ENCODE measurements at places on chromosomes 13 and 19.
A peak's percentile ranks its signal among the peaks of the same experiment; 100 is the strongest.

GRCh38 chr13:57286511-57287098 lies 119.6 kb downstream of the PRR20E start:
- H3K4me1 ChIP-seq: no peaks in the 10 kb centered on the region
- no peak overlapping the region for H3K27ac ChIP-seq
- no peaks in the 10 kb centered on the region for H3K36me3 ChIP-seq
- DNase-seq: no peak

DNA sequence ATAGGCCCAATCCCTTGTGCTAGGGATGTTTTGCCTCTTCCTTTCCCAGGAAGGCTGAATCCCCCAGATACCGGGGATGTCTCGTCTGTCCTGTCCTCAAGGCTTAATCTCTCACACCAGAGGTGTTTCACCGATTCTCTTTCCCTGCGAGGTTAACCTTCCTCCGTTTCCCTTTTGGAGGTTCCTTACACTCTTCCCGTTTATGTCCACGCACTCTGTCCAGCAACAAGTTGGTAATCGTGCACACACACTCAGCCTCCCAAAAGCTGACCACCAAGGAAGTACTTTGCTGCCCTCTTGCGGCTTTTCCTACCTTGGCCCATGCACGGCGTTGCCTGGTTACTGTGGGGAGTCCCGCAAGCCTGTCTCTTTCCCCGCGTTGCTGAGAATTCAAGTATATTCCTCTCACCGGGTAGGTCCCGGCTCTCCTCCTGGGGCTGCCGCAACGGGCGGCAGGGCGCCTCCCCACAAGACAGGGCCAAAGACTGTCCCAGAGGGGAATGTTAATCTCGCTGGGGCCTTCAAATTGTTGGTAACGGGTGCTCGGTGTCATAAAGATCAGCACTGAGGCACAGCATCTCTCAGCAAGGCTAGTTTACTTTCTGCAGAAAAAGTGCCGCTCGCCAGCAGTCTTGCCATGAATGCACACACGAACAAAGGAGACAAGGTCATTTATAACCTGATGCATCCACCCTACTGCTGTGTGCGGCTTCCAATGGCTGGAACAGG lies 36.7 kb upstream of the CD177 start:
- no peaks in the 10 kb centered on the region for H3K4me1 ChIP-seq
- no peak overlapping the region for H3K4me3 ChIP-seq
- H3K27me3 ChIP-seq: no peaks in the 10 kb centered on the region
- no peak for DNase-seq
- no peak overlapping the region for H3K27ac ChIP-seq
- no peaks in the 10 kb centered on the region for H3K36me3 ChIP-seq

- peaks cover 44% of the 10 kb centered on the region for H3K36me3 ChIP-seq
- no peak for DNase-seq
- H3K27ac ChIP-seq: no peak overlapping the region
- no peaks in the 10 kb centered on the region for H3K27me3 ChIP-seq
- H3K4me1 ChIP-seq: peaks cover 67% of the 10 kb centered on the region
- no peak overlapping the region for H3K4me3 ChIP-seq
These were observed 37.1 kb upstream of the ISYNA1 start for GRCh38 chr19:18475004-18475453.

DNA sequence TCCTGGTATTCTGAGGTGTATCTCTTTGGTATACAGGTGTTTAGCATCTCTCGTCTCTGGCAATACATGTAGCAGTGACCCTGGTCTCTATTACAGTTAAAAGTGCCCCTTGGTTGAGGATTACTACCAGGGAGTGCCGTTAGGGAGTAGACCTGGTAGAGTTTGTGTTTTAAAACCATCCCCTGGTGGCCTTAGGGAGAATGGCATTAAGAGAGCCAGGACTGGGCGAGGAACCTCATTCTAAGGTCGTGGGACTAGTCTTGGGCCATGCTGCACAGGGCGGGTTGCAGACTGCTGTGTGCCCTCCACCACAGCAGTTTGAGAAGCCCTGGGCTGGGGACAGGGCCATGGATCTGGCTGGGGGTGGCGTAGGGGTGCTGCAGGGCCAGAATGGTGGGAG lies 35.0 kb downstream of the B3GLCT start:
- DNase-seq: no peak
- no peak overlapping the region for H3K4me3 ChIP-seq
- no peaks in the 10 kb centered on the region for H3K27me3 ChIP-seq
- H3K27ac ChIP-seq: no peak overlapping the region

- H3K4me3 ChIP-seq: no peak overlapping the region
- H3K27ac ChIP-seq: no peak overlapping the region
- no peak for DNase-seq
- H3K27me3 ChIP-seq: no peaks in the 10 kb centered on the region
These were observed 107.7 kb upstream of the C1QTNF9B start for GRCh38 chr13:24004971-24005370.

DNA sequence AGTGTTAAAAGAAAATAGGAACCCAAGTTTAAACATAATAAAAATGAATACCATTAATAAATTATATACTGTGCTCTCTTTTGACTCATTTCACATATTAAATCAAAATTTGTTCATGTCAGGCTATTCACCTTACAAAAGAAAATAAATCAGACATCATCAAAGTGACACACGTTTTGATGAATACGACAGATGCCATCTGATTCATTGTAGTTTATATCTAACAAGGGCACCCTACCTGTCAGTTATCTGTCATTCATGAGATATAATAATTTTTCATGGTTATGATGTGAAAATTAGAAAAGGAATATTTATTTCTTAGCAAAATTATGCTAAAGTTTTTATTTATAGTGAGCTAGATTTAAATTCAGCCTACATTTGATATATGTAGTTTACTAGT lies 188.1 kb upstream of the PCDH17 start:
- H3K36me3 ChIP-seq: no peaks in the 10 kb centered on the region
- H3K27ac ChIP-seq: no peak overlapping the region
- no peak overlapping the region for H3K4me3 ChIP-seq

- no peaks in the 10 kb centered on the region for H3K4me1 ChIP-seq
- no peaks in the 10 kb centered on the region for H3K36me3 ChIP-seq
- no peaks in the 10 kb centered on the region for H3K27me3 ChIP-seq
- DNase-seq: no peak
- H3K4me3 ChIP-seq: no peak overlapping the region
These were observed 109.6 kb downstream of the KLF5 start for GRCh38 chr13:73168226-73168952.

- no peaks in the 10 kb centered on the region for H3K27me3 ChIP-seq
- DNase-seq: no peak
- H3K27ac ChIP-seq: no peak overlapping the region
- H3K4me1 ChIP-seq: no peaks in the 10 kb centered on the region
- no peak overlapping the region for H3K4me3 ChIP-seq
These were observed 12.5 kb downstream of the INTS6 start for GRCh38 chr13:51440381-51440780.

- H3K4me1 ChIP-seq: peaks cover 12% of the 10 kb centered on the region
- H3K4me3 ChIP-seq: no peak overlapping the region
- DNase-seq: no peak
These were observed 8.0 kb downstream of the TMEM86B start for GRCh38 chr19:55220525-55220924.

DNA sequence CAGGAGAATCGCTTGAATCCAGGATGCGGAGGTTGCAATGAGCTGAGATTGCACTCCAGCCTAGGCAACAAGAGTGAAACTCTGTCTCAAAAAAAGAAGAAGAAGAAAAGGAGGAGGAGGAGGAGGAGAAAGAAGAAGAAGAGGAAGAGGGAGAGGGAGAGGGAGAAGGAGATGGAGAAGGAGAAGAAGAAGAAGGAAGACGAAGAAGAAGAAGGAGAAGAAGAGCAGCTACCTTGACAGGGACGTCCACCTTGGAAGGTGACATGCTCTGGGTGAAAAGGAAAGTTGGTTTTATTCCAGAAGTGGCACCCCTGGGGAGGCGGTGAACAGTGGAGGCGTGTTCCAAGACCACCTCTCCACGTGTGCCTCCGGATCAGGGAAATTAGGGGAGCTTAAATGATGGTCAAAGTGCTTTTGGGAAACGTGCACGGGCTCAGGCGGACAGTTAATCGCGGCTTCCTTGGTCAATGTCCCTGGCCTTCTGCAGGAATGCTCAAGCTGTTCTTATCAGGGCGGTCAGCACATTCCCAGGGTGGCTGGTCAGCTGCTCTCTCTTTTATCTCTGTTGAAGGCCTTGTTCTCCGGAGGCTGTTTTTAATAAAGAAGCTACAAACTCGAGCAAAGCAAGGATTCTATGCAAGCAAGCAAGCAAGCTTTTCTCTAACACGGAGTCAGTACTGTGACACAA lies 78.9 kb upstream of the PEG3 start:
- no peaks in the 10 kb centered on the region for H3K4me1 ChIP-seq
- no peaks in the 10 kb centered on the region for H3K27me3 ChIP-seq
- DNase-seq: no peak
- H3K27ac ChIP-seq: no peak overlapping the region

DNA sequence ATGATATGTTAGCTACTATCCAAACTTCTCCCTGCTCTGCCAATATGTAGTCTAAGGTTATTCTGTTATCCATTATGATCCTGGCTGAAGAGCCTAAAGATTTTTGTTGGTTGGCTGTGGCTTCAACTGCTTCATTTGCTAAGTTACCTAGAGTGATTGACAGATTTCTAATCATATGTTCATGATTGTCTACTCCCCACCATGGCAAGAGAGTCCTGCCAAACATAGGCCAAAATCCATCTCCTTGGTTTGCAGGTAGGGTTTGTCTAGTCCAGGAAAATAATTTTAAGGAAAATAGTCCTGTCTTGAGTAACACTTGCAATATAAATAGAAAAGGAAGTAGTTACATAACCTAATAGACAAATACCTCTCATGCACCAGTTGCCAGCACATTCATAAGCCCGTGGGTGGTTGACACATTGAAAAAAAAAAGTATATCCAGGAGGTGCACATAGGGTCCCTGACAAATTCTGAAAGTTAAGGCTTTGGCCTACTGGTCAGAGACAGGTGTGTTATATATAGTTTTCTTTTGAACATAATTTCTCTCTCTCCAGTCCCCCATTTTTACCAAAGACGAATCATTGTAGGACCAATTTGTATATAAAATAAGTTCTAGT lies 5.4 kb upstream of the CBY2 start:
- H3K4me1 ChIP-seq: peaks cover 26% of the 10 kb centered on the region
- H3K4me3 ChIP-seq: no peak overlapping the region
- DNase-seq: peak; percentile 63
- H3K27ac ChIP-seq: peak overlapping the region; percentile 10

- H3K27me3 ChIP-seq: peaks cover 73% of the 10 kb centered on the region
- no peaks in the 10 kb centered on the region for H3K4me1 ChIP-seq
- no peak overlapping the region for H3K27ac ChIP-seq
- no peak for DNase-seq
These were observed 28.5 kb downstream of the GSX1 start for GRCh38 chr13:27820524-27821482.

- H3K36me3 ChIP-seq: no peaks in the 10 kb centered on the region
- no peak for DNase-seq
- no peaks in the 10 kb centered on the region for H3K4me1 ChIP-seq
- no peak overlapping the region for H3K4me3 ChIP-seq
- H3K27me3 ChIP-seq: no peaks in the 10 kb centered on the region
These were observed 203.0 kb downstream of the ITGBL1 start for GRCh38 chr13:101655435-101655834.

DNA sequence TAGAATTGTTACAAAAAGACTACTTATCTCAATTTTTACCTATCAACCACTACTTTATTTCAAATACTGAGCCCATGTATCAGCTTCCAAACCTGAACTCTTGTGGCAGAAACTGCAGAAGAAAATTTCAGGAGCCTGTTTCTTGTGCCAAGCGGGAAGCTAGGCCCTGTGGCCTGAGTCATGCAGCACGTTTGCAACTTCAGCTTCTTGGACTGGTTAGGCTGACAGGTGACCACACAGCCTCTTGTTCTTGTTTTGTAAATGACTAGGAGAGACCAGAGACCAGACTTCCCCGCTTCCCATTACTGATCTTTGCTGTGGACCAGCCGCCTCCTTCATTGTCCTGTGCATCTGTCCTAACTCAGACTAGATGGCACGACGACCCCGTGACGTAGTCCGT lies 3.4 kb upstream of the LAMP1 start:
- H3K4me3 ChIP-seq: no peak overlapping the region
- no peak for DNase-seq
- no peak overlapping the region for H3K27ac ChIP-seq
- no peaks in the 10 kb centered on the region for H3K36me3 ChIP-seq
- H3K4me1 ChIP-seq: peaks cover 42% of the 10 kb centered on the region
- peaks cover 31% of the 10 kb centered on the region for H3K27me3 ChIP-seq

- DNase-seq: no peak
- H3K36me3 ChIP-seq: no peaks in the 10 kb centered on the region
- no peak overlapping the region for H3K4me3 ChIP-seq
- H3K27me3 ChIP-seq: no peaks in the 10 kb centered on the region
- H3K27ac ChIP-seq: no peak overlapping the region
- H3K4me1 ChIP-seq: peaks cover 7% of the 10 kb centered on the region
These were observed 27.3 kb downstream of the CARM1 start for GRCh38 chr19:10898633-10899032.

DNA sequence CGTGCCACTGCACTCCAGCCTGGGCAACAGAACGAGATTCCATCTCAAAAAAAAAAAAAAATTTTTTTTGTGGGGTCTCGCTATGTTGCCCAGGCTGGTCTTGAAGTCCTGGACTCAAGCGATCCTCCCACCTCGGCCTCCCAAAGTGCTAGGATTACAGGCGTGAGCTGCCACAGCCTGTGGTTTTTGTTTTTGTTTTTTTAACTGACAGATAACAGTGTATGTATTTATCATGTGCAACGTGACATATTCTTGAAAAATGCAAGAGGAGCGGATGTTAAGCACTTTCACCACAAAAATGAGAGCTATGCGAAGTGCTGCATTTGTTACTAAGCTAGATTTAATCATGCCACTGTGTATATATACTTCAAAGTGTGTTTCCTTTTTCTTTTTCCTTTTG lies 49.0 kb downstream of the ARHGEF18 start:
- peaks cover 31% of the 10 kb centered on the region for H3K4me1 ChIP-seq
- H3K27ac ChIP-seq: peak overlapping the region; percentile 70
- no peak for DNase-seq
- H3K27me3 ChIP-seq: no peaks in the 10 kb centered on the region
- H3K36me3 ChIP-seq: peaks cover 18% of the 10 kb centered on the region
- no peak overlapping the region for H3K4me3 ChIP-seq

- no peaks in the 10 kb centered on the region for H3K27me3 ChIP-seq
- peaks cover 17% of the 10 kb centered on the region for H3K4me1 ChIP-seq
- no peaks in the 10 kb centered on the region for H3K36me3 ChIP-seq
These were observed 20.2 kb upstream of the PNMA8B start for GRCh38 chr19:46515879-46516350.

DNA sequence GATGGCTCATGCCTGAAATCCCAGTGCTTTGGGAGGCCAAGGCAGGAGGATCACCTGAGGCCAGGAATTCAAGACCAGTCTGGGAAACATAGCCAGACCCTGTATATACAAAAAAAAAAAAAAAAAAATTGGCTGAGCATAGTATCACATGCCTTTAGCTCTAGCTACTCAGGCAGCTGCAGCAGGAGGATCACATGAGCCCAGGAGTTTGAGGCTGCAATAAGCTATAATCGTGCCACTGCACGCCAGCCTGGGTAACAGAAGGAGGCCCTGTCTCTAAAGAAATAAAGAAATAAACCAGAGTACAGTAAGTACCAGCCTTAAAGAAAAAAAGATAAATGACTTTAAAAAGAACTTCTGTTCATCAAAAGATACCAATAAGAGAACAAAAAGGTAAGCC lies 52.9 kb downstream of the FAM124A start:
- H3K36me3 ChIP-seq: no peaks in the 10 kb centered on the region
- DNase-seq: no peak
- H3K4me3 ChIP-seq: no peak overlapping the region
- H3K27ac ChIP-seq: no peak overlapping the region

Data from CD14-positive monocyte (primary cell).